C1 segment of cervical spinal cord (tissue), 14 donors: ENCODE measurements at places on chromosomes 11 and 22.

GRCh38 chr11:105838668-105839384 lies 183.2 kb downstream of the MSANTD4 start:
- DNase-seq = no peak

GRCh38 chr22:33302549-33302948 lies 244.4 kb upstream of the SYN3 start:
- DNase-seq = no peak

GRCh38 chr22:20076627-20077172 lies 3.3 kb upstream of the DGCR8 start:
- no peak for DNase-seq

DNA sequence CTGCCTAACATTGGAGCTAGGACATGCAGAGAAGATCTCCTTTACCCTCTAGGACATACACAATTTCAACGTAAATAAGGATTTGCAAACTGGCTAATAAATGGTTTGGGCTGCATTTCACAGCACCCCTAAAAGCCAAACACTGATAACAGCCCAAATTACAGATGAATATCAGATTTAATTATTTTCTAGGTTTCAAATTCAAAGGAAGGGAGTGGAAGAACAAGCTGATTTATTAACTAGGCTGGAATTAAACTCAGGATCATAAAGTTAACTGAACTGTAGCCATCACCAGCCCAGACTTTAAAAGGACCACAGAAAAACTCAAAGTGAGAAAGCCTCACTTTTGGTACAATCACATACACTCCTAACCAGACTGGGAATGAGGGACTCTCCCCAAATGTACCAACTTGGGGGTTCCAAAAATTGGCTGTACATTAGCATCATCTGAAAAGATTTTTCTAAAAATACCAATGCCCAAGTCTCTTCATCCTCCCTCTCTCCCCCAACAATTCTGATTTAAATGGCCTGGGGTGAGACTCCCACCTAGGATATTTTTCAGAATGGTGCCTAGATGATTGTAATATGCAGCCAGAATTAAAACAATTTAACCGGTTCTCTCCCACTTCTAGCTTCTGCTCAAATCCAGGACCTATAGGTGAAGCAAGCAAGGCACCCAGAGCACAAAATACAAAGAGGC lies 43.5 kb downstream of the SYTL2 start:
- DNase-seq = no peak

GRCh38 chr22:35531202-35531601 lies 9.4 kb upstream of the RASD2 start:
- no peak for DNase-seq

DNA sequence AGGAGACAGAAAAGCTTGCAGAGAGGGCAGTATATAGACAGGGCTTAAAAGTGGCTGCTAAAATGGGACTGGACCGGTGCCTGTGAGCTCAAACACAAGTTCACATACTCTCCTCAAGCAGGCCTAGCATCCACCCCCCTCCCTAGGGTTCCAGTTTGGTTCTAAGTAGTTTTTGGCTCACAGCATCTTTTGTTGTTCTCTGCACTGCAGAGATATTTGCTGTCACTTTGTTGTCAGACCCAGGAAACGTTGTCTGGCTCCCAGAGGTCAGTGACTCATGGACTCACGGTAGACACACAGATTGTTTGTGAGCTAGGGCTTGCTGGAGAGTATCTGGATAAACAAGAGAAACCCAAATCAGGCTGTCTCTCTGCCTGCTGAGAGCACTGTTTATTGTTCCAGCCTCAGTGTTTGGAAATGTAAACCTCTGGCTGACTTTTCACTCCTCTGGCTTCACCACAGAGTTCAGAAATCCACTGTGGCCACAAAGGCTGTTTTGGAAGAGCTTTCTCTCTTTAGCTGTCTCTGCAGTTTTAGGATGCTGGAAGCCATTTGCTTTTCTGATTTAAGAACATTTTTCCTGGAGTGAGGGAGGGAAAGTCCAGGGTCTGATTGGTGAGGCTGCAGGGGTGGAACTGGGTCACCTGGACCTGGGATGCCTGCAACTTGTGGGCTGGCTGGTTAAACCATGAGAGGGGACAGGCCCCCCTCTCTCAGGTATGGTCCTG lies 303.7 kb upstream of the PLET1 start:
- DNase-seq = no peak

GRCh38 chr11:119147604-119148333 lies 1.1 kb upstream of the ABCG4 start:
- no peak for DNase-seq

- DNase-seq = no peak
These were observed 80.1 kb downstream of the MICAL3 start for GRCh38 chr22:17944256-17944655.

DNA sequence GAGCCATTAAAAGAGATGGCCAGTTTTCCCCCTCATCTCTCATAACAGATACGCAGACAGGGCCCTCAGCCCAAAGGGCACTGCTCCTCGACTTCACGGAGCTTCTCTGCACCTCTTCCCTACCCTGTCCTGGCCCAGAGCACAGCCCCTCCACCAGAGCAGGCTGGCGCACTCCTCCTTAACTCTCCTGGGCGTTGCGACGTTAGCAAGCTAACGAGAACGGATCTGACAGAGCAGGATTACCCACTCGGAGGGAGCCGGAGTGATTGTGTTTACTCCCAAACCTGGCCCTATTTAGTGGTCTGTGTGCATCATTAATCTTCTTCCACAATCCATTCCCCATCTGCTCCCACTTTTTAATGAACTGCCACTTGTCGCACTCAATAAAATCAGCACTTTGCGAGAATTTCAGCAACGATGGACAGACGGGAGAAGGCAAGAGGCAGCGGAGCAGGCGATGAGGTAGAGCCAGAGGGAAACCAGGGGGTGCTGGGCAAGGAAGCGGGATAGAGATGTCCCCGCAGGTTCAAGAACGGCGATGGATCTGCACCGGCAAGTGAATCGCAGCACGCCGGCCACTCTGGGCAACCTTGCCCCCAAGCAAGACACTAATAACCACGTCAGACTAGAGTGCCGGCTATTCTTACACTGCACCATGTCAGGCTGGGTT lies 159.4 kb downstream of the BUD13 start:
- DNase-seq = no peak

DNA sequence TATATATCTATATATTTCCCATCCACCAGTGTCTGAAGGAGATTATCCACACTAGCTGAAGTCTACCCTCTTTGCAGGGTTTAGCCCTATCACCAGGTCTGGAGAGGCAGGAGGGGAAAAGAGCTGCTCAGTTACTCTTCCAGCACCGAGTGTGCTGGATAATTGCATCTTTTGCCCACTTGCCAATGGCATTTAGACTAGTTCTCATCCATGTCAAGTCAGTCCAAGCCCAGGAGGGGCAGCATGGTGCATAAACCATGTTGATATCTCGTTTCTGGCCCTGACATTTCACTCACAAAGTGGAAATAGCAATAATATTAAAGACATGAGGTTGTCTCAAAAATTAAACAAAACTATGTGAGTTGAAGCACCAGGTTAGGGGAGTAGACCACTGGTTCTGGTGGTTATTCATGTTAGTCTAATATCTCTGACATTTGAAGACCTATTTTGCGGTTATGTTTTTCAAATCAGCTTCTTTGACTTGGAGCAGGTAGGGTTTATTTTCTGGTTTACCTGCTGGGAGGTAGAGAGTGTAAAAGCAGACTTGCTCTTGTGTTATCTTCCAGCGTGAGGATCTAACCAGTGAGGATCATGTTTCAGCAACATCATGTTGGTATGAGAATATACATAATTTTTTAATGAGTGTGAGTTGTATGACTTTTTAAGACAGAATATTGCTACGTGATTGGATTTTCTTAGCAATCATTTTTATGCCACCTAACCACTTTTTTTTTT lies 273.2 kb upstream of the KIRREL3 start:
- no peak for DNase-seq

- no peak for DNase-seq
These were observed 29.0 kb downstream of the SGSM1 start for GRCh38 chr22:24834845-24835570.

DNA sequence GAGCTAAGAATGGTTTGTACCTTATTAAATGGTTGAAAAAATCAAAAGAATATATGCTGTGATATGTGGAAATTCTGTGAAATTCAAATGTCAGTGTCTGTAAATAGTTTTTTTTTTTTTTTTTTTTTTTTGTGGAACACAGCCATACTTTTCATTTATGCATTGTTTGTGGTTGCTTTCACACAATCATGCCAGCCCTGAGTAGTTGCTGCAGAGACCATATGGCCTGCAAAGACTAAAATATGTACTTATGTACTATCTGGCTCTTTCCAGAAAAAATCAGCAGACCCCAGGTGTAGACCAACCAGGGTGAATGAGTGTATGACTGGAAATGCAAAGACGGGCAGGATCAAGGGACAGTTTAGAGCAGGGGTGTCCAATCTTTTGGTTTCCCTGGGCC lies 98.3 kb downstream of the PTPRJ start:
- no peak for DNase-seq

DNA sequence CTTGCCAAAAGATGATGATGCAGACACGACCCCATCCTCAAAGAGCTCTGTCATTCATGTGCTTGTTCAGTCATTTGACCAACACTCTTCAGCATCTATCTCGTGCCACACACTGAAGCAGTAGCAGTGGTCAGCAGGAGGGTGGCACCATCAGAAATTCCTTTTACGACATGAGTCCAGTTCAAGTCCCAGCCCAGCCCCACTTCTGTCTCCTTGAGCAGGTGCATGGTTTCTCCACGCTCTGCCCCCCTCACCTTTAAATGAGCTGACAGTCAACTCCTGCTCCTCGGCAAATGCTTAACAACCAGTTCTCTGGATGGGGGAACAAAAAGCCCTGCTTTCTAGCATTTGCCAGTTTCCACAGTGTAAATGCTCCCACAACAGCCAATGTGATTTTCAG lies 60.9 kb downstream of the SYN3 start:
- no peak for DNase-seq

- no peak for DNase-seq
These were observed 11.9 kb downstream of the SHANK3 start for GRCh38 chr22:50684501-50684900.

DNA sequence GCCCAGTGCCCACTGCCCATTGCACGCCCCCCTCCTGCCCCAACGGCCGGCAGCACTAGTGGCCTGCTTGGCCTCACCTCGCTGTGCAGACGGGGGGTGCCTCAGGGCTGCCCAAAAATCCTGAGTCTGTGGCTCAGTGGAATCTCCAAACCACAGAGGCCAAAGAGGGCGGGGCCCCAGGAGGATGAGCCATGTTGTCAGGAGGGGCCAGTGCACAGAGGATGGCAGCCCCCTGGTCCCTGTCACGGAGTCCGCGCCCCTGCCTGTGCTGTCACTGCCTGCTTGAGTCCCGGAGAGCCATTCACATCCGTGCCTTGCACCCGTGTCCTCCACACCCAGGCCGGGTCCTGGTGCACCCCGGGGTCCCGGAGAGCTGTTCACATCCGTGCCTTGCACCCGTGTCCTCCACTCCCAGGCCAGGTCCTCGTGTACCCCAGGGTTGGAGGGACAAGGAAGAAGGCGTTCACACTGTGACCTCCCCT lies 36.4 kb upstream of the MUC5AC start:
- DNase-seq = no peak

DNA sequence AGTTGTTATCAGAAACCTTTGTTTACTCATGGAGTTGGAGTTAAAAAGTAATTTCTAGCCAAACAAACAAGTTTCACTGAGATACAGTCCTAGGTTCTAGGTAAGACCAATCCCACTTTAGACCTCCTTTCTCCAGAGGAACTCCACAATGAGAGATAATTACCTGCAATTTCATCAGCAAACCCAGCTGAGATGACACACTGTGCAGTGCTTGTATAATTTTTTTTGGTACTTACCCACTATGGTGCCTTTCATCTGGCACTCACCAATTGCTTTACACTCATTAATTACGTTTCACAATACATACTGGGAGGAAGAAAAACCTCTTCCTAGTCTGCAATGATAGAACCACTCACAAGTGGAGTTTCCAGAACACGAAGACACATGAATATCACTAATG lies 1.8 kb upstream of the MUC15 start:
- DNase-seq = no peak

GRCh38 chr22:46861468-46862367 lies 99.3 kb downstream of the TBC1D22A start:
- no peak for DNase-seq

DNA sequence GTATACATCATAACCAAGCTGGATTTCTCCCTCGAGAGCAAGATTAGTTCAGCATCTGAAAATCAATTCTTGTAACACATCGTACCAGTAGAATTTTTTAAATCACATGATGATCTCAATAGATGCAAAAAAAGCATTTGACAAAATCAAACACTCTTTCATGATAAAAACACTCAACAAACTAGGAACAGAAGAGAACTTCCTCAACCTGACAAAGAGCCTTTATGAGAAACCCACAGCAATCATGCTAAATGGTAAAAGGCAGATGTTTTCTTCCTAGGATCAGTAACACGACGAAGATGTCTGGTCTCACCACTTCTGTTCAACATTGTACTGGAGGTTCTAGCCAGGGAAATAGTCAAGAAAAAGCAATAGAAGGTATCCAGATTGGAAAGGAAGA lies 34.1 kb upstream of the TMPRSS4 start:
- no peak for DNase-seq

GRCh38 chr22:24170188-24170587 lies 11.1 kb upstream of the SUSD2 start:
- no peak for DNase-seq

DNA sequence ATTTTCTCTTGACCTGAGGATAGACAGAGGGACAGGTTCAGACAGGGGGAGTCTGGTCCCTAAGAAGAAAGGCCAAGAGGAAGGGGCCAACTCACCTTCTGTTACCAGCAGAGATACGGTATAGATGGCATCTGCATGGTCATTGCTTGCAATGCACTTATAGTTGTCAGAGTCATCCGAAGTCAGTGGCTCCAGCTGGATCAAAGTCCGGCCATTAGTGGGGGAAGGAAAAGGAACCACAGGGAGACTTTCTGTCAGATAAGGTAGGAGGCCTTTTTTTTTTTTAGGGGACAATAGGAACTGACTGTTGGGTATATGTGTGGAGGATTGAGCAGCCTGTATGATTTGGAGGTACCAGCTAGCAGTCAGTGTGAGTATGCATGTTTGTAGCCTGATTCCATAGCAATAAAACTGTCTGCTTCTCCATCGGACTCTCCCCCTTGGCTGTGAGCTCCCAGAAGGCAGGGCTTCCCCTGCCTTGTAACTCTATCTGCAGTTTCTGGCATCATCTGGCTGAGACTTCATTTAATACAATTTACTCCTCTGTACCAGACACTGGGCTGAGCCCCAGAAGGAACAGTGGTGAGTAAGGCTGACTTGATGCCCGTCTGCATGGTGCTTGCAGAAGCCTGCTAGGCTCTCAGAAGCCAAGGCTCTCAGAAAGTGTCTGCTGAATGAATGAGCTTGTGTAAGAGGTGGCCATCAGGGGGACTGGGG lies 5.7 kb downstream of the IGSF22 start:
- DNase-seq = no peak

DNA sequence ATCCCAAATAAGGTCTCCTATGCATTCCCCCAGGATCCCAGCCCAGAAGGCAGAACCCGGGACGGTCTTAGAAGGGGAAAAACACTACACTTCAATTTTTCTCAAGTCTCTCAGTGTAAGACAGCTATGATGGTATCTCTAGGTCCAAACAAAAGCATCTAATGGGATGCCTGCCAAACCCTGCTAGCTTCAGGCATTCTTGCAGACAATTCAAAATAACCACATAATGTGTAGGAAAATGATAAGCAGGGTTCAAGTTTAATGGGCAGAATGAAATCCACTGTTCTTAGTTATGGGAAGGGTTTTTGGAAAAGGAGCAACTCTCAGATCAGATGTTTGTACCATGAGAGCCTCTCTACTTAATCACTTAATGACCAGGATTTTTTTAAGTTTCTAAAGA lies 119.8 kb upstream of the ANO1 start:
- no peak for DNase-seq
